Psoas muscle (tissue), 8 donors: ENCODE measurements at places on chromosomes 5 and 9. TPM values are rescaled to one million over a fixed set of nuclear protein-coding genes. Genes with fewer than 3 reads are reported as not detected.

The LURAP1L gene
- polyA plus RNA-seq, result 2.7 TPM

The LCN15 gene
- polyA plus RNA-seq, result 0.14 TPM

DNA sequence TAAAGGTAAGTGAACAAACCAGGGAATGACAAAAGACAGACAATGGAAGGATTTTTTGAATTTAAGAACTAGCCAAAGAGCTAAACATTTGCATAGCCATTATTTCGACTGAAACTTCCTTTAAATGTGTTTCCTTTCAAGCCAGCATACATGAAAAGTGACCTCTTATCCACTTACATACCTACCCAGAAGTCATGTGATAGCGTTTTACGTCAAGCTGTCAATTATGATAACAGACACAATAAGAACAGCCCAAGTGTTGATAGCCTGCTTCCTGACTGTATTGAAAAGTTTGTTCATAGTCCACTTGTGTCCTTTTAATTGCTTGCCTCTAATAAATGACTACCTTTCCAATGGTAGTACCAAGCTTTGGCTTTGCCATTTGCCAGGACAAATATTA, 206.0 kb downstream of the NFIB start:
- no peak for DNase-seq

DNA sequence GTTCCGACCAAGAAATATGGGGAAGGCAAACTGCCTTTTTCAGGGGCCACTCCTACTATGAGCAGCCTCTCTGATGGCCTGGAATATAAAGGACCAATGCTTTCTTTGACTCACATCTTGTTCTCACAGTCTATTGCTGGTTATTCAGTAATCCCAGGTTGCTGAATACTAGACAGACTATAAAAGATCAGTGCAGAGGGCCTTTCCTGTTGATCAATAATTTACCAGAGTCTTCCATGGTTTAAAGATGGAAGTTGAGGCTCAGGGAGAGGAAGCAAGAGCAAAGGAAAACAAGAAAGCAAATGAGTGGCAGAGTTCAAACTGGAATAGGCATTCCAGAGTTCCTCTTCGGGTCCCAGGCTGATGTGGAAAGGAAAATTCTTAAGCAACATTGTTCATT, 62.9 kb downstream of the FBXO38 start:
- no peak for DNase-seq

DNA sequence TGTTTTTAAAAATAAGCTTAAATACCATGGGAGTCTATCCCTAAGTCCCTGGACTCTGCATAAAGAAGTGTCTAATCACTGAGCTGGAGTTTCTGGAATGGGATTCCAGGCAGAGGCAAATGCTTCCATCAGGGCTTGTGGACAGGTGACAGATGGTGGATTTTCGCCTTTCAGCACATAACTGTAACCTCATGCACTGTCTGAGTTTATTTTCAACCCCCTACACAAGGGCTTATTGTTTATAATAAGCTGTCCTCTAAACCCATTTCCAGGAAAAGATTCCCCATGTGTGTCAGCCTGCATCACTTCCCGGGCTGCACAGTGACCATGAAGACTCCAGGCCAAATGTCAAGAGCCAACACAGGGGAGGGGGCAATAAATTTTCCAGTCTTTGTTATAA, 264.0 kb downstream of the PIK3R1 start:
- no peak for DNase-seq
